ENCODE measurements at places on chromosomes 3 and 15. TPM values are rescaled to one million over a fixed set of nuclear protein-coding genes. Genes with fewer than 3 reads are reported as not detected.

GRCh38 chr15:68706931-68707330, 113.8 kb downstream of the ANP32A start:
- H3K4me3 ChIP-seq = no peak overlapping the region
- no peak overlapping the region for H3K27ac ChIP-seq
- H3K4me1 ChIP-seq = no peaks in the 10 kb centered on the region
- DNase-seq = no peak
- peaks cover 2% of the 10 kb centered on the region for H3K27me3 ChIP-seq

DNA sequence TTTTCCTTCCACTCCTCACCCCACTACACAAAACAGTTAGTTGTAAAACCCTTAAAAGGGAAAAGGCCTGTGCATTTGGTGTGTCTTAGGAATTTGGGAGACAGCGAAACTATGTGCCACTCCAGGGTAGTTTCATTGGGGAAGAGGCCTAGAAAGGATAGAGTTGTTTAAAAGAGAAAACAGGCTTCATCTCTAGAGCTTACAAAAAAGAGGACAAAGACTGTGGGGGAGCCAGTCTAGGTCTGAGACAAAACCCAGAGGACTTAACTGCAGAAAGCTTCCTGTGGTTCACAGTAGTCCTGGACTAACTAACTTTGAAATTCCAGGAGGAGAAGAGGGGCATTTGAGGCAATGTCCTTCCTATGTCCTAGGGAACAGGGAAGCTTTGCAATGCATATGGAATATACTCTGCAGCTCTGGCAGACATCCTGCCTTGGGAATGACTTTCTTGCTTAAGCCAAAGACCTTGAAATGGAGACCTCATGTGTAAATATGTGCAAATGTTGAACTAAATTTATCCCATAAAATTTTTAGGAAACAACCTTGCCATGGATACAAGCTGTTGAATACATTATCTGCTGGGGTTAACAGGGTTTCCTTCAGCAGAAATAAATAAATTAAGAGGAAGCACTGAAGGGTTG, 159.4 kb downstream of the LSAMP start:
- peaks cover 2% of the 10 kb centered on the region for H3K27me3 ChIP-seq
- no peak overlapping the region for H3K4me3 ChIP-seq
- no peak for DNase-seq
- H3K36me3 ChIP-seq = no peaks in the 10 kb centered on the region
- H3K4me1 ChIP-seq = no peaks in the 10 kb centered on the region
- no peak overlapping the region for H3K27ac ChIP-seq

GRCh38 chr15:80514071-80514780, 110.0 kb downstream of the ARNT2 start:
- no peak overlapping the region for H3K4me3 ChIP-seq
- no peaks in the 10 kb centered on the region for H3K36me3 ChIP-seq
- no peaks in the 10 kb centered on the region for H3K4me1 ChIP-seq
- H3K27me3 ChIP-seq = no peaks in the 10 kb centered on the region

- H3K27me3 ChIP-seq = no peaks in the 10 kb centered on the region
- DNase-seq = no peak
- H3K4me3 ChIP-seq = no peak overlapping the region
- no peaks in the 10 kb centered on the region for H3K4me1 ChIP-seq
- H3K36me3 ChIP-seq = no peaks in the 10 kb centered on the region
These were observed 32.0 kb upstream of the SLCO3A1 start for GRCh38 chr15:91821458-91821857.

DNA sequence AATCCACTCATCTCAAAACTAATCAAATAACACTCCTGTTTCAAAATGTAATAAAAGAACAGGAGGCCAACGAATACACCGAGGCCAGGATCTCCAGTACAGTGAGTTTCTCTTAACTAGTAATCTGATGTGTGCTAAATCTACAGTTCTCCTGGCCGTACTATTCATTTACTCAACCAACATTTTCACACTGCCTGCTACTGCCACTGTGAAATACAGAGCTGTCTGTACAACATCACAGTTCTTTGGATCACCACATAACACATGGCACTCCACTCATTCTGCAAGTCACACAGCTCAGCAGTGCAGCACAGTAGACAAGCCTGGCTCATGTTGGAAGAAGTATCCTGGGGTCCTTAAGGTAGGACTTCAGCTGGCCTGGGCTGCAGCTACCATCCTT, 21.9 kb downstream of the RIOX2 start:
- no peak for DNase-seq
- H3K4me3 ChIP-seq = no peak overlapping the region
- peaks cover 3% of the 10 kb centered on the region for H3K4me1 ChIP-seq
- H3K27me3 ChIP-seq = no peaks in the 10 kb centered on the region

GRCh38 chr3:49763981-49764380, 22.4 kb downstream of the IP6K1 start:
- H3K4me3 ChIP-seq = no peak overlapping the region
- H3K36me3 ChIP-seq = peaks cover 13% of the 10 kb centered on the region
- H3K27ac ChIP-seq = no peak overlapping the region
- H3K27me3 ChIP-seq = no peaks in the 10 kb centered on the region
- no peaks in the 10 kb centered on the region for H3K4me1 ChIP-seq

DNA sequence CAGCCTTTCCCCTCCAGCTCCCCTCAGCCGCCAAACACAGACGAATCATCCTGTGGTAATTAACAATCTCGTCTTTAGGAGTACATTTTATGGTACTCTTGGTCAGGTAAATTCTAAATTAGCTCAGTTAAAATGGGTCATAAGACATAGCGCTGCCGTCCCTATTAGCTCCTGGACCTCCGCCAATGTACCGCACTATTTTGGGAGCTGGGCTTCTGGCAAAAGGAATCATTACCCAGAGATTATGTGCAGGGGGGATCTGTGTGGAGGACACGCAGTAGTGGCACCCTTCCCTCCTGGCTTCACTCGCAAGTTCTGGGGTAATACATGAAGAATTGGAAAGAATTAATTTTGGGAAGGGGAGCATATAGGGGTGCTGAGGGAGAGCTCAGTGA, 68.6 kb upstream of the ONECUT1 start:
- no peak for DNase-seq
- no peak overlapping the region for H3K27ac ChIP-seq
- no peaks in the 10 kb centered on the region for H3K36me3 ChIP-seq

DNA sequence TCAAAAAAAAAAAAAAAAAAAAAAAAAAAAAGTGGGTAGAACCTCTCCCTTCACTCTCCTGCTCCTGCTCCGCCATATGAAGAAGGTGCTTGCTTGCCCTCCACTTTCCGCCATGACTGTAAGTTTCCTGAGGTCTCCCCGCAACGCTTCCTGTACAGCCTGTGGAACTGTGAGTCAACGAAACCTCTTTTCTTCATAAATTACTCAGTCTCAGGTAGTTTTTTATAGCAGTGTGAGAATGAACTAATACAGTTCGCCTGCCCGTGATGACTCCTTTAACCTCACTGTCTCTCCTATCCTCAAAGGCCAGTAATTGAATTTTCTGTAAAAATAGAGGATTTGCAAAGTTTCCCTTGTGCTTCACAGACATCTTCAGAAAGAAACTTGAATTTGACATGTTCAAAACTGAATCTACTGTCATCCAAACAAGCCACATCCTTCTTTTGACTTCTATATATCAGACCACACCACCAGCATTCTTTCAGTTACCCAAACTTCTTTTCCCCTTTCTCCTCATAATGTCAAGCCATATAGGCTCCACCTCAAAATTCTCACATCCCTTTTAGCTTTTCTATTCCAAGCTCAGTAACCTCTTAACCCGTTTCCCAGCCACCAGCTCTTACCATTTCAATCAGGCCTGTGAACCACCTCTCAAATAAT, 44.3 kb downstream of the P2RY1 start:
- H3K36me3 ChIP-seq = no peaks in the 10 kb centered on the region
- no peak overlapping the region for H3K27ac ChIP-seq
- no peak overlapping the region for H3K4me3 ChIP-seq
- no peaks in the 10 kb centered on the region for H3K27me3 ChIP-seq
- H3K4me1 ChIP-seq = no peaks in the 10 kb centered on the region

Gene SNTN
- not detected for polyA plus RNA-seq

Gene HEG1
- 15.0 TPM for polyA plus RNA-seq

Gene COL6A5
- 2.2 TPM for polyA plus RNA-seq
